ENCODE measurements at places on chromosomes 1 and 21.

GRCh38 chr1:108896146-108897145, 19.7 kb downstream of the GPSM2 start:
- no peak for DNase-seq

- DNase-seq = peak; percentile 94
Measured at GRCh38 chr1:15617173-15618076, at the start of gene DDI2. TSS of gene DDI2 (plus strand) at chr1:15617458. CDS start at chr1:15617671, 213 bp downstream.

DNA sequence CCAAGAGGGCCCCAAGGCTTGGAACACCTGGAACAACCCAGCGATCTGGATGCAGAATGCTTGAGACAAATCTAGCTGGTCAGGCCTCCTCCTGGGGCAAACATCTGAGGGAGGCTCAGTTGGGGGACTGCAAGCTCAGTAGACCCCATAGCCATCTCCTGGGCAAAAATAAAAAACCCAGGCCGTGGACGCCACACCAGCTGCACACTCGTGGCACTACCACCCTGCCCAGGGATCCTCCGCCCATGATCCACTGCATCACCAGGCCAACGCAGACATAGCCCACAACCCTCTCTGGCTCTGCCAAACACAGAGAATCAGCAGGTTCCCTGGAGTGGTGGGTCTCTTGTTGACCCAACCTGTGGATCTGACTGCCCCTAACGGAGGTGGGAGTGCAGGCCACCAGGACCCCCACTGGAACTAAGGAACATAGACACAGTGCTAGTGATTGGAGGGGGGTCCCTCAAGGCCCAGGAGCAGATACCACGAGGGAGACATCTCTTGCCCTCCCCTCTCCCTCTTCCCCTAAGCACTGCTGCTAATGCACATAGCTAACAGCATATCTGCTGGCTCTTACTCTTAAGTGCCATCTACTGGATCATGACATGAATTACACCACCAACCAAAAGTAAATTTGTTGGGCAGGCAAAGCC, 147.2 kb downstream of the CHD1L start:
- peak; percentile 58 for DNase-seq

DNA sequence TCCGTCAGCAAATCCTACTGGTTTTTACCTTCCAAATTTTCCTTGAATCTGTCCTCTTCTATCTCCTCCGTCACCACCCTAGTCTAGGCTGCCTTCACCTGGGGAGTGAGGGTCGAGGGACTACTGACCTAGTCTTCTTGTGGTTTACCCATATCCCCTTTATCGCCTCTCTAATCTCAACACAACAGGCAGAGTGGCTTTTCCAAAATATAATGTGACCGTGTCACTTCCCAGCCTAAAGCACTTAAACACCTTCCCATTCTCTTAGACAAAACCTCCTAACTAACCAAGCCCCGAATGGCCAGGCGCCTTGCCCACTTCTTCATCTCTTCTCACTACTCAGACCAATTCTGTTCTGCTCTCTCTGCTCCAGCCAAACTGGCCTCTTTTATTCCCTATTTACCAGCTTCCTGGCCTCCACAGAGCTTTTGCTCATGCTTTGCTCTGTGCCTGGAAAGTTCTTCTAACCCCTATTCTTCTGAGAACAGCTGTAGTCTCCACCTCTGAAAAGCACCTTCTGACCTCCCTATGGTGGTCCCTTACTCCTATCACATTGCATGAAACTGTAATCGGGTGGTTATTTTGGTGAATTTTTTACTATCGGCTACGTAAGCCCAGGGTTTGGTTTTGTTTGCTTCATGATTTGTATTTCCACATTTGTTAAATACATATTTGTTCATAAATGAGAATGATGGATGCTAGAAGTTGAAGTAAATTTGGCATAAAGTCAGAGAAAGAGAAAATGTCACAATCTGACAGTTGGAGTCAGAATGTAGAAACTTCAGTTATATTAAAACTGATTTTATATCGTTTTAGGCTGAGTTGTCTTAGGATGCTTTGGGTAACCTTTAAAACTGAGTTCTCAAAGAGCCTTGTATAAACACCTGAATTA, 1.2 kb upstream of the NBPF1 start:
- no peak for DNase-seq

DNA sequence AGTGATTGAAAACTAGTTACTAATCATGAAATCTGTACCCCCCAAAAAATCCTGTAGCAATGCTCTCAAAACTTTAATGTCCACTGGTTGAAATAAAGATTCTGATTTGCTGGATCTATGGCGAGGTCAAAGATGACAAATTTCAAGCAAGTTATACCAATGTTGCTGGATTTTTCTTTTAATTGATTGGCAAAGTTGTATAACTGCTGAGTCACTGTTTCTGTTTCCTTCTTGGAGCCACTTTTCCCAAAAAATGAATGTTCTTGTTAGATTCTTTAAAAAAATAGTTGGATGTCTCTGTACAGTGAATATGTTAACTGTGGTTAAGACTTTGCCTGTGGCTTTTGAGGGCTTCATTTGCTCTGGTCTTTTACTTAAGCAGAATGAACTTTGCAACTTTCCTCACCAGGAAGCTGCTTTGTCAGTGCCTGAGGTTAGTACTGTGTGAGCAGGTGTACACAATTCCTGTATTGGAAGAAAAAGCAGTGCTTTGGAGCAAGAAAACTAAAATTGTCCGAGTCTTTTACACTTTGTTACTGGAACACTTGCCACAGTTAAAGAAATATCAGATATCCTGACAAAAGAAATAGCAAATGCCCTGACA, 1211.9 kb downstream of the MRPL39 start:
- no peak for DNase-seq

DNA sequence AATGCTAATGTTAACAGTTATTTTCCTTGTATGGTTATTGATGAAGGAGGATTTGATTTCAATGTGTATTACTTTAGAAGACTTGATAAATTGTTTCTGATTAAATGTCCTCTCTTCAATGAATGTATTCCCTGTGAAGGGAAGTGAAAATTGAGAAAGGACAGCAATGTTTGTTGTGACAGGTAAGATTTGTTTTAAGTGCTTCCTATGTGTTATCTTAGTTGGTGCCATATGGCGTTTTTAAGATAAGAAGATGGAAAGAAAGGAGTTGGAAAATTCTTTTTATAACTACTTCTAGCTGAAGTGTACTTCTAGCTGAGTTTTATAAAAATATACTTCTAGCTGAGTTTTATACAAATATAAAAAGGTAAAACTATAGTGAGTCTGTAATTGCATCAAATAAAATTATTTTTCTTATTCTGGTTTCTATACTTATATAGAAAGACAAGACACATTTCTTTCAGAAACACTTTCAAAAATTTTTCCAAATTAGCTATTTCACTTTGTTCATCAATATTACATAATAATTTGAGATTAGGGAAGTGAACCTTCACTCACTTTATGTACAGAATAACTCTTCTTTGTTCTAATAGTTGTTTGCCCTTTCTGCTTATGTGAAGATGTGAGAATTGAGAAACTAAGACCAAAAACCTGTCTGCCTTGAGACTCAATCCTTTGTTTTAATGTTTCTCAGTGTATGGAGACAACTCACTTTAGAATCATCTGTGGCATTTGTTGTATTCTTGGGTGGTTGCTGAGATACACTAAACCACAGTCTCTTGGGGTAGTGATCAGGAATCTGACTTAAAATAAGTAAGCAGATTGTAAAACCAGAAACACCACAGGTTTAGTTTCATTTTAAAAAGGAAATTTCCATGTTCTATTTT, 382.9 kb upstream of the B3GALT2 start:
- no peak for DNase-seq

GRCh38 chr1:20165522-20165951, 20.4 kb upstream of the UBXN10 start:
- DNase-seq = peak; percentile 40

DNA sequence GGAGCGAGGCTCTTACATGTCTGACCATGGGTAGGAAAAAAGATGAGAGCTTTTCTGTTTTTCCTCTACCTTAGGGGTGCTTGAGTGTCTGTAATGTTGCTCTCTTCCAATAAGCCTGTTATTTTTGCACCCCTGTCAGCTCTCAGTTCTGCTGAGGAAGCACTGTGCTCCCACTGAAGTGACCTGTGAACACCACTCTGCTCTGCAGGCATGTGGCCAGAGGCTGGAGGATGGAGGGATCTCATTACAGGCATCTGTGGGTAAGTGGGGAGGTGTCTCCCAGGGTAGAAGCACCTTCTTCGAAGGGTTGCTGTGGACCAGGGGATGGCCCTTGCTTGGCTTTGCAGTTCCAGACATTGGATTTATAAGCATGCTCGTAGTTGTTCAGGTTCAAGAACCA, 56.8 kb upstream of the RBM15 start:
- no peak for DNase-seq

DNA sequence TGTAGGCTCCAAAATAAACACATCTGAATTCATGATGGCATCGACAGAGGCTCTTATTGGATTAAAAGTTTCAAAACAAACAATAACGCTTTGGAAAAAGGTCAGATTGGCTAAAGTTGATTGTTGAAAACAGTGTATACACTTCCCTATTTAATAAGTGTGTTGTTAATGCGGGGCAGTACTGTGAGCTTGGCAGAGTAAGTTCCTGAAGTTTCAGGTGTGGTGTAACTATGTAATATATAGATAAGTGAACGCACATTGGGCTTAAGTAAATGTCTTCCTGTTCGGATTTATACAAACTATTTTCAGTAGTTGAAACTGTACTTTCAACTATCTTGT, 810 bp downstream of the ZBTB37 start:
- no peak for DNase-seq

- no peak for DNase-seq
Measured at GRCh38 chr1:84502927-84503326, 3.3 kb upstream of the SPATA1 start.

GRCh38 chr1:9675393-9675792, 23.9 kb downstream of the PIK3CD start:
- DNase-seq = no peak

GRCh38 chr1:246004301-246004700, 502.8 kb downstream of the SMYD3 start:
- DNase-seq = no peak

- DNase-seq = no peak
Measured at GRCh38 chr1:189431447-189431846, 1046.2 kb downstream of the BRINP3 start.

DNA sequence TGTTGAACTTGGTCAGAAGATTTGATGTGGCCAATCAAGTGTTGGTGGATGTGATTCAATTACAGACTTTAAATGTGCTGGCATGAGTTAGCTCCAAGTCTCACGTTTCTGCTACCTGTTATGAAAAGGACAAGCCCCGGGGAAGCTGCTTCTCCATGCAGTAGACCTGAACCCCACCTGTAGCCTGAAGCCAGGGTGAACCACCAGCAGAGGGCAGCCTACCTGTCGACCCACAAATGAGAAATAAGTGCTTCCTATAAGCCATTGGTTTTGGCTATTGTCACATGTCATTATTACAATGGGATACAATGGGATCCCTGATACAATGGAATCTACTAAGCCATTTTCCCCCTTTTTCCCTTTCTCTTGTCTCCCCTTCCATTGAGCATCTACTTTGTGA, 230.2 kb downstream of the PRDM2 start:
- DNase-seq = no peak

GRCh38 chr1:168179438-168180147, 831 bp downstream of the TIPRL start:
- DNase-seq = peak; percentile 18

DNA sequence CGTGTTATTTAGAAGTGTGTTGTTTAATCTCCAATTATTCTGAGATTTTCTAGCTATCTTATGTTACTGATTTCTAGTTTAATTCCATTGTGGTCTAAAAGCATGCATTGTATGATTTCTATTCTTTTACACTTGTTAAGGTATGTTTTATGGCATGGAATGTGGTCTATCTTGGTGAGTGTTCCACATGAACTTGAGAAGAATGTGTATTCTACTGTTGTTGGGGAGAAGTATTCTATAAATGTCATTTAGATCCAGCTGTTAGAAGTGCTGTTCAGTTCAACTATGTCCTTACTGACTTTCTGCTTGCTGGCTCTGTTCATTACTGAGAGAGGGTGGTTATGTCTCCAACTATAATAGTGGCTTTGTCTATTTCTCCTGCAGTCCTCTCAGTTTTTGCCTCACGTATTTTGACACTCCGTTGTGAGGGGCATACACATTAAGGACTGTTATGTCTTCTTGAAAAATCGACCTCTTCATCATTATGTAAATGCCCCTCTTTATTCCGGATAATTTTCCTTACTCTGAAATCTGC, 12.0 kb upstream of the PLA2G5 start:
- no peak for DNase-seq

GRCh38 chr21:45531393-45532215, 10.6 kb downstream of the SLC19A1 start:
- no peak for DNase-seq
